ENCODE measurements at places on chromosomes 13 and 19.

- no peak for DNase-seq
Measured at GRCh38 chr13:76693086-76693485, 193.1 kb downstream of the KCTD12 start.

- DNase-seq = no peak
Measured at GRCh38 chr13:99199541-99200431, 868 bp upstream of the UBAC2 start.

- DNase-seq = no peak
Measured at GRCh38 chr13:51717786-51718398, 86.1 kb downstream of the DHRS12 start.

DNA sequence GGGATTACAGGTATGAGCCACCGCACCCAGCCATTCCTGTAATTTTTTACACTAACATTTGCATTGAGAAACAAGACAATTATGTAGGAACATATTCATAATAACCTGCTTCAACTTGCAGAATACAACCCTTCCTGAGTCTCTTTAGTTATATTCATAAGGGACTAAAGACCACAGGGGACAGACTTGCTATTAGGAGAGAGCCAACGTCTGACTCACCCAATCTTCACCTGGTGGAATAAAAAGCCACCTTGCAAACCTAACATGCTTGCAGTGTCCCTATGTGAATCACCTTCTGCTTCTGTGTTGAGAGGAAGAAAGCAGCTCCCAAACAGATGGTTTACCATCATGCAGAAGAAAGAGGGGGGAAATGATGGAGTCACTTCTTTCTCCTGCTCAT is 456.1 kb downstream of the PCDH9 start:
- DNase-seq = no peak

DNA sequence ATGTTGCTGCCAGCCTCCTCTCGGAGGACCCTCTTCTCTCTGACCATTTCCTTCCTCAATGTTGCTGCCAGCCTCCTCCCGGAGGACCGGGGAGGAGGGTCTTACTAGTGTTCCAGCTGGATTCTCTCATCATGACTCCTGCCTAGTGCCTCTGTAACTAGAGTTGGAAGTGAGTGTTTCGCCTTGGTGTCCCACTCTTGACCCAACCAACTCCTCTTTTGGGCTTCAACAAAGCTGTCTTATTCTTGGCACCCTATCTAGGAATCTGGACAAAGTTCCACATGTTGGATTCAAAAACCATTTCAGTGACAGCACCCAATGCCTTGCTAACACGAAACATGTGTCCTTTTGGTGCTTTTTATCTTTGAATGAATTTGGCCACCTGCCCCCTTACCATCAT is 165.4 kb downstream of the GPC5 start:
- DNase-seq = no peak

DNA sequence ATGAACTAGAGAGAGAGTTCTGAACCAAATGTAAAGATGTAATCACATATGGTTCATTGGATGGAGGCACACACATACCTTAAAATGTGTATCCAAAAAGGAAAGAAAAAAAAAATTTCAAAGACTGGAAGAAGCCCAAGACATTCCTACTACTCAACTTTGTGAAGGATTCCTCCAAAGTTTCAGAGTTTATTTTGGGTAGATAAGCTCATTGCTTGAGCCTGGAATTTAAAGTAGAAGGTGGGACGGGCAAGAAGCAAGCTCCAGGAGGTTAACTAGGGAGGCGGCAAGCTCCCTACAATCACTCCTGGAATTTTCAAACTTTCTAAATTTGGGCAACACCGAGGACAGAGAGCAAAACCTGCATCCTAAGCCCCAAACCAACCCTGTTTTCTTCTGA is 1.9 kb downstream of the TSHZ3 start:
- no peak for DNase-seq

DNA sequence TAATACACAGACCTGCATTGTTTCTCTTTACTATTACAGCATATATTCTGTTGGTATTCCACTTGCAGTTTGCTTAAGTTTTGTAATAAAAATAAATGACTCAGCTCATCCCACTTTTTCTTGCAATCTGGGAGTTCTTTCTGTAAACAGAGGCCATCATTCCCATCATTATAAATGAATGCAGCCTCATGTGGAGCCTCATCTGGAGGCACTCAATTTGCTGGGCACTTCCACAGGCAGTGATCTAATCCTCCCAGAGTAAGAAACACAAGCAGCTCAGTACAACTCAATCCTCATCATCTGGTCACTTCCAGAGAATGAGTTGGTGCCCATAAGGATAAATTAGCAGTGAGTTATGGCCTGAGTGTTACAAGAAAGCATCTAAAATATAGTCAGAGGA is 2801.9 kb downstream of the PCDH9 start:
- no peak for DNase-seq

DNA sequence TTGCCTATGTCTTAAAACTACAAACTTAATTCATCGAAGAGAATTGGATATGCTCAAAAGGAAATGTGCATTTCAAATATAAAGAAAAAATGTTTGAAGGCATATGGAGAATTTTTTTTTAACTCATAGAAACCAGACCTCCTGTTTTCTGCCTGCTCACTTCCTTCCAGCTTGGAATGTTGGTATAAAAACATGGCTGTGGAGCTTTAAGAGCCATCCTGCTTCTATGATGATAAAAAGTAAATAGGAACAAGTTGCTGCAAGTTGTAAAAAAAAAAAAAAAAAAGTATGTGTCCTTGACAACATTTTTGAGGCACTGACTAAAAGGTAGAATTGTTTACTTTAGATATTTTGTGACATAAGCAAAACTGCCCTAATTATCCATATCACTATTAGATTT is 1230.7 kb downstream of the PCDH9 start:
- no peak for DNase-seq

GRCh38 chr19:55379174-55379573 is 2.5 kb downstream of the TMEM190 start:
- DNase-seq = no peak

- no peak for DNase-seq
Measured at GRCh38 chr19:33706631-33707030, 84.9 kb downstream of the CHST8 start.

- no peak for DNase-seq
Measured at GRCh38 chr13:83184819-83185218, 697.5 kb downstream of the SLITRK1 start.

DNA sequence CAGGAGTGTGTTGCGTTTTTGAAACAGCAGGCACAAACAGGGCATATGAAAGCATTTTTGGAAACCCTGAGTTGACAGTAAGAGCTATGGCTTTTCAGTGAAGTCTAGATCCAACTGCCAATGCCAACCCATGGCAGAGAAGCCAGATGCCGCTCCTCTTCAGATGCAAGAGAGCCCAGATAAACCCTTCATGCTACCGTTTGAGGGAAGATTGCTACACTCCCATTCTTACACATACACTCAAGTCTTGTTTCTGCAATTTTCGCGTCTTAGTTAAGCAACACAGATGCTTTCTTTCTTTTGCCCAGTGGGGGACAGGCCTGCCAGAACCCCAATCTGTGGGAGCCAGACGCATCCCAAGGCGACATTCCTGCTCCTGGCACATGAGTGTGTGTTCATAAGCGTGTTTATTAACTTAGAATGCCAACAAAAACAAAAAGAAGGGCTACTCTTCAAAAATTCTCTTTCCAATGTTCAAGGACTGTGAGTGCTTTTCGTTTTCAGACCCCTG is 10.4 kb downstream of the BORCS8 start:
- DNase-seq = no peak

DNA sequence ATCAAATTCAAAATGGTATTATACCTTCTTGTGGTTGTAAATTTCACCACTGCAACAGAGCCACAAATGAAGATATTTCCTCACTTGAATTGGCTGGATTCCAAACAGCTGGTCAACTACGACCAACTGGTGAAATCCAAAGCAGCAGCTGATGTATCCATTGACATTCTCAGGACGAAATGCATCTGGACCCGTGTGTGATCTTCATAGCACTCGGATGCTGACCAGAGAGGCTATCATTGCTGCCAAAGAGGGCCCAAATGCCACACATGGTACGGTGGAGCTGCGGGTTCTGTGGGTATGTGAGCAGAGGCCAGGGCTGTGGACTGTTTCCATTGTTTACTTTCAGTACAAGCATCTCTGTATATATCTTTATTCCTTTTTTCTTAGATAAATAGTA is 25.6 kb upstream of the PCCA start:
- no peak for DNase-seq

DNA sequence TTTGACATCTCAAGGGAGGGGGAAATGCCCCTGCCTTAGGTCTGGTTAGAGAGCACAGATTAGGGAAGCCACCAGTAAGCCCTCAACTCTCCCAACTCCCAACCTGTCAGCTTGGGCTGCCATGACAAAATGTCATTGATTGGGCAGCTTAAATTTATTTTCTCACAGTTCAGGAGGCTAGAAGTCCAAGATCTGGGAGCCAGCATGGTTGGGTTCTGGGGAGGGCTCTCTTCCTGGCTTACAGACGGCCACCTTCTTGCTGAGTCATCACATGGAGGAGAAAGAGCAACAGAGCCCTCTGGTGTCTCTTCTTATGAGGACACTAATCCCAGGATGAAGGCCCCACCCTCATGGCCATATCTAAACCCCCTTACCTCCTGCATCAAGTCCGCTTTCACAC is 24.2 kb downstream of the C19orf12 start:
- peak; percentile 29 for DNase-seq

- DNase-seq = peak; percentile 31
Measured at GRCh38 chr19:58021541-58022282, 12.1 kb upstream of the ZSCAN1 start.

DNA sequence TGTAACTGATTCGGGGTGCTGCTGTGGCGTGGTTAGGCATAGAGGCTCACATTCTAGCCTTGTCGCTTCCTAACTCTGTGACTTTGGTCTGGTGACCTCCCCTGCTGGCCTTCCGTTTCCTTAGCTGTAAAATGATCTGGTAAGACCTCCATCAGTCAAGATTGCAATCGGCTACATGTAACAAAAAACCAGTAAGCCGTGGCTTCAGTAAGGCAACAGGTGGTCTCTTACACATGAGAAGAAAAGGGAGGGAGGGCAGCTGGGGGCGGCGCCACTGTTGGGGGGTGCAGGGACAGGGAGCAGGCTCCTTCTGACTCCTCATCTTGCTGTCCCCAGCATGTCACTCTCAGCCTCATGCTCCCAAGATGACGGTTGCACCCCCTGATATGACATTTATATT is 148.0 kb downstream of the SIPA1L3 start:
- no peak for DNase-seq

DNA sequence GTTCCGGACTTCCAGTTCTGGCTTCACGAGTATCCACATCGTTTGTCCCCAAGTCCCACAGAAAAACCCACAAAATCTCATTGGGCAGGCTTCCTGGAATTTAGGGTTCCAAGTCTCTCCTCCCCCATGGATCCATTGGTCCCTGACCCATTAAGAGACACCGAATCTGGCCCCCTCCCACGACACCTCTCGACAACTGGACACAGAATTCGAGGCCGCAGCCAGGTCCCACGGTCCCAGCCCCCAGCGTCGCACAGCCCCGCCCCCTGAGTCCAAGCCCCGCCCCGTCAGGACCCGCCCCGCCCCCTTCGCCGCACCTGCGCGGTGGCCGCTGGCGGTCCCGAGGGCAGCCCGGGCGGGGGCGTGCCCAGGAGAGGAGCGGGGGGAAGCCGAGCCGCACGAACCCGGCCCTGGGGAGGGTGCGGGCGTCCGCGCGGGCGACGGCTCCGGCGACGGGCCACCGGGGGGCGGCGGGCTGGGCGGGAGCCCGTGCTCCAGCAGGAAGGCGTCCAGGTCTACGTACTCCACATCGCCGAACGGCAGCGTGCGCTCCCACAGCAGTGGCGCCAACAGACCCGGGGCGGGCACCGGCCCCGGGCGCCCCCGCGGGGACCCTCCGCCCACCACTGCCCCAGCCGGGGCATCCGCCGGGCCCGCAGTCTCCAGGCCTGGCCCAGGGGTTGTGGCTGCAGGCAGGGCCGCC is 1.8 kb downstream of the DBP start:
- DNase-seq = peak; percentile 78

DNA sequence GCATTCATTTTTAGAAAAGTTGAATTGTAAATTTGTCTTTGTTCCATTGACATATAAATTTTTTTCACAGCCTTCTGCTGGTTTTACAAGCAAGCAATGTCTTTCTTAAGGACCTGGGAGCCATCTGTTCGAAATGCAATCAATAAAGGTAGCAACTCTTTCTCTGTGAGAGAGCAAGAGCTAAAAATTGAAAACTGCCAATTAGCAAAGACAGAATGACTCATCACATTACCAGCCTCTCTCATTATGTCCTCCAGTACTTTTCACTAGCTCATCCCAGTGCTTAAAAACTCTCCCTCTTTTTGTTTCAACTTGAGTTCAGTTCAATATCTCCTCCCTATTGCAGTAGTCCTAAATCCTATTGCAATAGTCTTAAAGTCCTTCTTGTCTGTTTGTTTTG is 760.7 kb upstream of the SLITRK6 start:
- DNase-seq = no peak

GRCh38 chr13:36352350-36352749 is 6.2 kb upstream of the SPART start:
- DNase-seq = no peak

- no peak for DNase-seq
Measured at GRCh38 chr13:49444524-49445395, 686 bp downstream of the SETDB2 start.

DNA sequence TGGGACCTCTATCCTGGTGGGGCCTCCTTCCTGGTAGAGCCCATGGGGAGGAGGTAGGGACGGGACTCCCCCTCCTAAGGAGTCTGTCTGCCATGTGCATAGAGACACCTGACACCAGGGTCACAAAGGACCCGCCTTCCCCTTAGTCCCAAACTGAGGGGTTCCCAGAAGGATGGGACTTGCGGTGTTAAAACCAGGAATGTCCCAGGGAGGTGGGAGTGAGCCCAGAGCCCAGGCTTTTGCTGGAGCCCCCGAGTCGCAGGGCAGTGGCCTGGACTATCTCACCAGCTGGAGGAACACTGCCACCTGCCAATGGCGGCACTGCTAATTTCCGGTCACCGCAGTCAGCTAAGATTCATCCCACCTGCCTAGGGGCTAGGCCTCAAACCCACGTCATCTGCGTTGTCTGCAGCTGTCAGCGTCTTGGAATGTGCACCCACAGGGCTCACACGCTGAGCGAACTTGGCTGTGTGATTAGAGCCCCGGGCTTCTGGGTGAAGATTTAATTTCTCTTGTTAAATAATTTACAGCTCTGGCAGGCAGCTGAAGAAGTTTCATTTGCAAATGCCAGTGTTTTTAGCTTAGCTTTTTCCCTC is 31.9 kb upstream of the ATP11A start:
- DNase-seq = no peak

GRCh38 chr19:34430738-34431625 is 2.8 kb downstream of the UBA2 start:
- no peak for DNase-seq
